ENCODE measurements at places on chromosomes 12 and 14.

DNA sequence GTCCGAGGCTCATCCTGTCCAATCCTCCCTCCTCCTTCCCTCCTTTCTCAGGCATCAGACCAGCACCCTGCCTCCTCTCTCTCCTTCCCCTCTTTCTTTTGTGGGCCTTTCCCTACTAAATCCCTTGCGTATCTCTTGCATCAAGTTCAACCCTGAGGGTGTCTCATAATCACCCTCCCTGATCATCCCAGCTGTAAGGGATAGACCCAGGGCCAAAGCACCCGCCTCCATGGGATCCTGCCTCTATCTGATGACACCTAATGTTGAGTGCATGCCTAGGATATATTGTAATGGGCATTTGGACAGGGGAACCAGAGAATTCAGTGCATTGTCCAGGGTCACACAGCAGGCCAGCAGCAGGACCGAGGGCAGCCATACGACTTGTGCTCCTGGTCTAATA is 84.9 kb downstream of the PHETA1 start:
- no peak for DNase-seq

DNA sequence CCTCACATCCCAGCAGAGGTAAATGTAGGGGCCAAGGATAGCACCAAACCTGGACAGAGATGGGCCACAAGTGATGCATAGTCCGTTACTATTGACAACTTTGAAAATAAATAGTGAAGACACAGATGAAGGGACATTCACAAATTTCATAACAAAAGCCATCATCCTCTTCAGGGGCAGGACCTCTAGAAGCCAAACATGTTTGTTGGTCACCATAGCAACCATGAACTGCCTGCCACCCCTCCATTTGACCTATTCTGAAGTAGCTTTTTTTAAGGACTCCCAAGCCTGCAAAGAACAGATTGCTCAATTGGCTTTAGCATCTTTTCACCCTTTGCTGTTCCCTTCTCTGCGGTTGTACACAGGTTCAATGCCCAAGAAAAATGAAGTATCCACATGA is 35.7 kb upstream of the MDM1 start:
- DNase-seq, result no peak

DNA sequence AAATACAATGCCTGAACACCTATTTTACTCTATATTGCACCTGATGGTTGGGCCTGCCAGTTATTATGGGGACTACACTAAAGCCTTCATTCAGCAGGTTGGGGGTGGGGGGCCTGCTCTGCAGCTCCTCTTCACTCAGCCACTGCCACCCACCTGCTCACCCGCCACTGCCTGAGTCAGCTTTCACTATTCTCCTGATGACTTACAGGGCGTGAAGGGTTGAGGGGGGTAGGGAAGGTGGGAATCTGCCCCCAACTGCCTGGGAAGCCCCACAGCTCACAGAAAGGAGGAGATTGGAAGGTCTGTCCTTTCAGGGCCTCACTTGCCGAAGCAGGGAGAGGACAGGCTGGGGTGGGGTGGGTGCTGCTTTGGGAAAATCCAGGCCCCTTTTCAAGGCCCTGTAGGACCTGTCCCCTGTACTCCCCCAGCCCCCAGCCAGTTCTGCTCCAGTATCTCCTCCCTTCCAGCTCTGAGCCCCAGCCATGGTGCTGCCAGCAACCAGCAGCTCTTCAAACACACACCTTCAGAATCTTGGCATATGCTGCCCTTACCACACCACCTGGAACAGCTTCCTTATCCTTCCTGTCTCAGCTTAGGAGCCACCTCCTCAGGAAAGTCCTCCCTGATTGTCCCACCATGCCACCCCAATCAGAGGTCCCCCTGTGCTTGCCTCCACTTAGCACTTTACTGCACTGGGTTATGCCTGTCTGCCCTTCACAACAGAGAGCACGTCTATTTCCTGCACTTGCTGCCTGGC is 33.1 kb downstream of the IRF2BPL start:
- DNase-seq, result no peak

GRCh38 chr14:56813143-56813551 is 2.9 kb upstream of the OTX2 start:
- no peak for DNase-seq

DNA sequence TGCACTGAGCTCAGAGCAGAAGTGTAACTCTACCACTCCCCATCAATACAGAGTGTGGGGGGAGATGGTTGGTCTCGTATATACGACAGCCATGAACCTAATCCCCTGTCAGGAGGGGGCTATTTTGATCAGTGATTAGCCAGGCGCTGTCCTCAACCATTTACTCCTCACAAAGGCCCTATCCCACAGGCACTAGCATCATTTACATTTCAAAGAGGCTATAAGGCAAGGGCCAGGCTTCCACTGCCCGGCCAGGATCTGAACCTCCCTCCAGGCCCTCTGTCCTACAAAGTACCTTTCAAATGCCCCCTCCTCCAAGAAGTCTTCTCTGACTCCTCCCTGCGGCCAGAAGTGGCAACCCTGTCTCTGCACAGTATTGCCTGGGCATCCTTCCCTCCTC is 74.7 kb downstream of the ITPK1 start:
- DNase-seq, result no peak

GRCh38 chr14:24403294-24403998 is 4.6 kb downstream of the NYNRIN start:
- DNase-seq, result no peak

- DNase-seq, result no peak
Measured at GRCh38 chr14:98185036-98185435, 1087.0 kb downstream of the BCL11B start.

- DNase-seq, result no peak
Measured at GRCh38 chr14:59474172-59474571, 9.0 kb upstream of the GPR135 start.

GRCh38 chr14:99686557-99687283 is 2.6 kb downstream of the CYP46A1 start:
- DNase-seq, result no peak

DNA sequence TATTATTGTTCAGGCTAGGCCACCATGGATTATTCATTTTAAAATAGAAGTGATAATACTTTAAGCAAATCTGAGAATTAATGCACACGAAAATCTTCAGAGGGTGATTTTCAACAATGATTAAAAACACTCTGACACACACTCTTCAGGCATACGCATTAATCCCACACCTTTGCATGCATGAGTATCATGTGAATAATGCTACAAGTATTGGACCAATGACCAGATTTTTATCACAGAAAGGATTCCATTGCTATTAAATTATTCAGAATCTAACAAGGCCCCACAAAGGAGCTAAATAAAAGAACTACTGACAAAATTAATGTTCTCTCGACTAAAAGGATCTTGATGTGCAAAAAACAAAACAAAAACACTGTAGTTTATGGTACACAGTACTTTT is 11.1 kb downstream of the EPS8 start:
- no peak for DNase-seq

DNA sequence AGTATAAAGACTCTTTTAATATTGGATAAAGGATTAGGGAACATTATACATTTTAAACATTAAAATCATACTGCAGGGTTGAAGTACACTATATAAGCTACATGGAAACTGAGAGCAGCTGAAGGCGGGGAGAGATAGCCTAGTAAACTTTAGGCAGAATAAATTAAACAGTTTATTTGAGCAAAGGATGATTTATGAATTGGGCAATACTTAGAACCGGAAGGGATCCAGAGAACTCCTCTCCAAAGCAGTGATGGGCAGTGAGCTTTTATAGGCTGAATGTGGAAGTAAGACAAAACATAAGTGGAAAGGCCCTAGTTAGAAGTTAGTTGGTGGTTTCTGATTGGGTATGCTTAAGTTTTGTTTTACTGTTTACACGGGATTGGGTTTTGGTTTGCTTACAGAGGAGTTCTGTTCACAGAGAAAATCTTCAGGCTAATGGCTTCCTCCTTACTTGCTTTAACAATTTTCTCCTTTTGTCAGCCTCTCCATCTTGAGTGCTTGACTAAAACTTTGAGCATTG is 18.9 kb downstream of the LEMD3 start:
- DNase-seq, result no peak

DNA sequence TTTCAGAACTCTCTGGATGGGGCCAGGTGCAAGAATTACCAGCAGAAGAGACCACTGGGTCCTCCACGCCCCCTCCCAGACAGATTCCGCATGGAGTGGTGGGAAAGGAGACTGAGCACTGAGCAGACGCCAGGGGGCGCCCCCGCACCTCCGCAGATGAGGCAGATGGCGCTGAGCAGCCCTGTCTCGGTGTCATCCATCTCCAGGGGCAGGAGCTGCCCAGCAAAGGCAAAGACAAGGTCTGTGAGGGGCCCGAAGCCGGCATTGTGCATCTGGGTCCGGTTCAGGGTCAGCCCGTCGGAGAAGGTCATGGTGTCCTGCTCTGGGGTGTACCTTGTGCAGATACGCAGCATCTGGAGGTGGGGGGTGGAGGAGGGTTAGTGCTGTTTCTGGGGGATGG is 6.3 kb upstream of the ITGB7 start:
- DNase-seq, result peak; percentile 90

- no peak for DNase-seq
Measured at GRCh38 chr12:129941618-129942017, 37.8 kb upstream of the TMEM132D start.

GRCh38 chr12:2372735-2373134 is 319.9 kb downstream of the CACNA1C start:
- DNase-seq, result no peak

- peak; percentile 61 for DNase-seq
Measured at GRCh38 chr12:1590221-1590979, 4.0 kb downstream of the FBXL14 start.

DNA sequence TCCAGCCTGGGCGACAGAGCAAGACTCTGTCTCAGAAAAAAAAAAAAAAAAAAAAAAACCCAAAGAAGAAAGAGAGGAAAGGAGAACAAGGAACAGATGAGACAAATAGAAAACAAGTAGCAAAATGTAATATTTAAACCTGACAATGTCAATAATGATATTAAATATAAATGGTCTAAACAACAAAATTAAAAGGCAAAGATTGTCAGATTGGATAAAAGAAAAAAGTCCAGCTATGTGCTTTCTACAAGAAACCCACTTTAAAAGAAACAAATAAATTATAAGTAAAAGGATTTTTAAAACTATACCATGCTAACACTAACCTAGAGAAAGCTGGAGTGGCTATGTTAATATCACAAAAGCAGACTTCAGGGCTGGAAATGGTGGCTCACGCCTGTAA is 29.7 kb upstream of the APOF start:
- no peak for DNase-seq

DNA sequence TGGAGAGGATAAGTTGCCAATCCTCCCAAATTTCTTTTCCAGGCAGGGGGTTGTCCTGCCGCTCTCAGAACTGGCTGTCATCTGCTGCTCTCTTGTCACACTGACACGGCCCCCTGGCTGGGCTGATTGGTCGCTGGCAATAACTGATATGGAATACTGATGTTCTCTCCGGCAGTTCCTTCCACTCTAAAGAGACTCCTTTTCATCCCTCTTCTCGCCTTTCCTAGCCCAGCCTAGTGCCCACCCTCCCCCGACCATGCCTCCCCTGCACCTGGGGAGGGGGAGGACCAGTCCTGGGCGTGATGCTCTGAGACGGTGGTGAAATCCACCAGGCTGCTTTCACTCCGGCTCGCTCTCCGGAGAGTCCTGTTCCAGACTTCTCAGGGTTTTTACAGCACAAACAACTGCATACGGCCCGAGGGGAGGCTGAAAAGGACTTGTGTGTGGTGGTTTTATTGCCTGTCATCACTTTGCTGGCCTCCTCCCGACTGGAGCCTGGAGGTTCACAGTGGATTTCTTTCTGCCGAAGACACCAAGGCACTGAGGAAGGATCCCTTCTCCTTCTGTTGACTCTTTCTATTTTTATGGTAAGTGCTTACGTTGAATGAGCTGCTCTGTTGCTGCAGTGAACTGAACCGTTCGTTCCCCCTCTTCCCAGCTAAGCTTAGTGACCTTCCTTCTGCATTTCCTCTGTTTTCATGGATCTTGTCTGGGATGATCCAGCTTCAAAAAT is at the start of gene ANO4:
ANO4 (plus strand) TSS at position 336 of the 733 bp plus-strand sequence. CDS start 107,010 bp downstream, outside the sequence.
- DNase-seq, result peak; percentile 73

- DNase-seq, result no peak
Measured at GRCh38 chr14:54147282-54147681, 190.7 kb upstream of the BMP4 start.

DNA sequence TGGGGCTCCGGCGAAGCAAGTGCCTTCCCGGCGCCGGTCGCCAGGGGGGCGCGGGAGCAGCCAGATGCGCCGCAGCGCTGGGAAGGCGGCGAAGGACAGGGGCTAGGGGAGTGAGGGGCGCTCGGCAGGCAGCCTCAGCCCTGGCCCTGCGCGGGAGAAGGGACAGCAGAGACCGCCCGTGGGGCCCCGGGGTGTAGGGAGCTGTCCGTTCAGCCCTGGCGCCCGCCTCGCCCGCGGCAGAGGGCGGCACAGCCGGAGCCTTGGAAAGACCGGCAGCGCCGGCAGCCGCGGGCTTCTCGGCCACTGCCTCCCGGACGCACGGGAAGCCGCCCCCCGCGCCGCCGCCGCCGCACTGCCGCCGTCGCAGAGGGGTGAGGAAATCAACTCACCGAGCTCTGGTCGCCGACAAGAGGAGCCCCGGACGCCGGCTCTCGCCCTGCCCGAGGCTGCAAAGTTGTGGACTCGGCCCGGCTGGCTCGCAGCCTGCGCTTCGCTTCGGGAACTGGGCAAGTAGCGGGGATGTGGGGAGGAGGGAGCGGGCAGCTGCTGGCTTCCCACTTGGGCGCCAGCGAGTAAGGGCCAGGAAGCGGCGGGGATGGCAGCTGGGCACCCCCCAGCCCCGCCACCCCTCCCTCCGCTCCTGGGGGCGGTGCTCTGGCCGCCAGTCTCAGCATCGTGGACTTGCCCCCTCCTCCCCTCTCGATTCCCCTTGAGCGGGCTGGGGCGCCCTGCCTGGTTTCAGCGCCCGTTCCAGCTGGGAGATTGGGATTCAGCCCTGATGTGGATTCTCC is at the start of gene ZDHHC22:
ZDHHC22 (minus strand) TSS at position 578 of the 791 bp plus-strand sequence. CDS start 2,053 bp downstream, outside the sequence.
- peak; percentile 76 for DNase-seq

GRCh38 chr12:107468182-107468581 is 217.4 kb upstream of the PWP1 start:
- DNase-seq, result no peak

GRCh38 chr12:197347-197746 is 16.6 kb downstream of the SLC6A12 start:
- DNase-seq, result no peak

GRCh38 chr14:64801800-64802199 is 77.9 kb downstream of the SPTB start:
- DNase-seq, result no peak

GRCh38 chr12:92995258-92995903 is 66.3 kb upstream of the EEA1 start:
- DNase-seq, result no peak

- no peak for DNase-seq
Measured at GRCh38 chr14:77763978-77764377, 3.0 kb upstream of the SNW1 start.

DNA sequence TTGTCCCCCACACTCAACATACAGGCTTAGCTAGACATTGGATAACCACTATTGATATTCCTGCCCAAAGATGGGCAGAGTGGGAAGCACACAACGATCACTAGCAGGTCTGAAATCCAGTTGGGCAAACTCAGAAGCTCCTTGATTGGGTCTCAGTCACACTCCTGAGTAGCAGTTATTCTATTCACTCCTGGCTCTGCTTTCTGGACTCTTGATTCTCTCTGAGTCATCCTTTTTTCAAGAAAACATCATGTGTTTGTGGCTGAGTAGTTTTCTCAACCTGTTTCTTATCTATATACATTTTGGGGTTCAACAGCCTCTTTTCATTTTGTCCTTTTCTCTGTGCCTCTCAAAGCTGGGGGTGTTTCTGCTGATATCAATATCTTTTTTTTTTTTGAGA is 46.0 kb upstream of the MANSC4 start:
- no peak for DNase-seq

Data from Ammon's horn (tissue), 1 donor.